ENCODE measurements at places on chromosomes 16 and 17.

DNA sequence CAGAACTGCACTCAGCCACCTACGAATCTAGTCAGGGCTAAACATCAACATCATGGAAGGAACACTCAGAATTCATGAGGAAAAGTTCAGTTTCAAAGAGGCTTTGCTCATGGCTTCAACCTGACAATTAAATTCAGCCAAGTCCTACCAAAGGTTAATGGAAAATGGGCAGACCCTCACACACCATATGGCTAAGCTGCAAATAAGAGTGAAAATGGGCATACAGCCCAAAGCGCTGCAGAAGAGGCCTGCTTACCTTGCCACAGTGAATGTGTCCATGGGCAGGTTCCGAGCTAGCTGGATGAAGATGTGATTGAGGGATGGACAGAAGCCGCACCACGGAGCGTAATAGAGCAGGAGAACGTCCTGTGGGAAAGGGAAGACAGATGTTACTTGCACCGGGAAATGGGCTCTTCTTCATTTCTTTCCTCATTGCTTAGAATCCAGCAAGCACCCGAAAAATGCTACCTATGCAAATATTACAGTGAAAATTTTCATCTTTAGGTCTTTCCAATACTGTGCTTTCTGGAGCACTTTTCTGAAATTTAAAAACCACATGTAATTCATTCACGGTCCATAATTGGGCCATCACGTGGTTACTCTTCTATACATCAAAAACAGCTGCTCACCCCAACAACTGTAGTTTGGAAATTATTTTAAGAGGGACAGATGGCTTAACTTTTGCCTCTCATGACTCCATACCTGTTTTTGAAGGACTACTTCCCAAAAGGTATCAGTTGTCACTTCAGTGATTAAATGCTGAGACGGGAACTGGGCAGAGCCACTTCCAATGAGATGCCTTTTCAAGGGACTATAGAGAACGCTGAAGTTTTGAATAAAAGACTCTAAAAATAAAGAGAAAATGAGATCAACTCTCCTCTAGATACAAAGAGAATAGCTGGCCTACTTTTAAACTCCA is 19.6 kb downstream of the SNN start:
- DNase-seq, result no peak

- no peak for DNase-seq
Observed at GRCh38 chr16:65219786-65220185, 97.9 kb upstream of the CDH11 start.

GRCh38 chr17:10806545-10807262 is 2.8 kb upstream of the TMEM238L start:
- DNase-seq, result no peak

DNA sequence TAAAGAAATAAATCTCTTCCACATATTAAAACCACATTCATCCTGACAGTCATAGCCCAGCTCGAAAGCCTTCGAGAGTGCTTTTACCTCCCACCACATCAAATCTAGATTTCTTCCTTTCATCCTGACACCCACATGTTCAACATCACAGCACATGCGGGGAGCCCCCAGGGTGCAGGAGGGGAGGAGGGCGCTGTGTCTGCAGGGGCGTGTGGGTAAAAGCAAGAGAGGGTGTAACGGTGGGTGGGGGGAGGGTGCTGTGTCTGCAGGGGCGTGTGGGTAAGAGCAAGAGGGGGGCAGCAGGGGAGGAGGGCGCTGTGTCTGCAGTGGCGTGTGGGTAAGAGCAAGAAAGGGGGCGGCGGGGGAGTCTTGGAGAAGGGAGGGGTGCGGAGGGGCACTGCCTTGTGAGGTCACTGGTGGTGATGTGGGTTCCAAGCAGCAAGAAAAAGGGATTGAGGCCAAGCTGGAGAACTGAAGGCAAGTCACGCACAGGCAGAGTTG is 34.7 kb downstream of the ADCY9 start:
- no peak for DNase-seq

DNA sequence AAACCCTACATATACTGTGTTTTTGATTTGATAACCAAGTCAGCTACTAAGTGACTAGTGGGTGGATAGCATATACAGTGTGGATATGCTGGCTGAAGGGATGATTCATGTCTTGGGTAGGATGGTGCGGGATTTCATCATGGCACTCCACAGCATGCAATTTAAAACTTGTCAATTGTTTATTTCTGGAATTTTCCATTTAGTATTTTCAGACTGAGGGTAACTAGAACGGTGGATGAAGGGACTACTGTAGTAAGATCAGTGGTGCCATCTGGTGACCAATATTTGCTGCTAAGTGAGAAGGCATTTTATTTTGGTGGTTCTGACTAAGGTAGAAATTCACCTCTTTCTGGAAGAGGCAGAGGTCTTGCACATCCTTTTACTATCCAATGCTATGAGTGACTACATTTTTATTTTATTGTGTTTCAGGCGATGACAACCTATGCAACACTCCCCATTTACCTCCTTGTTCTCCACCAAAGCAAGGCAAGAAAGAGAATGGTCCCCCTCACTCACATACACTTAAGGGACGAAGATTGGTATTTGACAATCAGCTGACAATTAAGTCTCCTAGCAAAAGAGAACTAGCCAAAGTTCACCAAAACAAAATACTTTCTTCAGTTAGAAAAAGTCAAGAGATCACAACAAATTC is 3.1 kb downstream of the CDC6 start:
- DNase-seq, result no peak

- DNase-seq, result no peak
Observed at GRCh38 chr17:17220529-17220928, 14.4 kb upstream of the PLD6 start.

DNA sequence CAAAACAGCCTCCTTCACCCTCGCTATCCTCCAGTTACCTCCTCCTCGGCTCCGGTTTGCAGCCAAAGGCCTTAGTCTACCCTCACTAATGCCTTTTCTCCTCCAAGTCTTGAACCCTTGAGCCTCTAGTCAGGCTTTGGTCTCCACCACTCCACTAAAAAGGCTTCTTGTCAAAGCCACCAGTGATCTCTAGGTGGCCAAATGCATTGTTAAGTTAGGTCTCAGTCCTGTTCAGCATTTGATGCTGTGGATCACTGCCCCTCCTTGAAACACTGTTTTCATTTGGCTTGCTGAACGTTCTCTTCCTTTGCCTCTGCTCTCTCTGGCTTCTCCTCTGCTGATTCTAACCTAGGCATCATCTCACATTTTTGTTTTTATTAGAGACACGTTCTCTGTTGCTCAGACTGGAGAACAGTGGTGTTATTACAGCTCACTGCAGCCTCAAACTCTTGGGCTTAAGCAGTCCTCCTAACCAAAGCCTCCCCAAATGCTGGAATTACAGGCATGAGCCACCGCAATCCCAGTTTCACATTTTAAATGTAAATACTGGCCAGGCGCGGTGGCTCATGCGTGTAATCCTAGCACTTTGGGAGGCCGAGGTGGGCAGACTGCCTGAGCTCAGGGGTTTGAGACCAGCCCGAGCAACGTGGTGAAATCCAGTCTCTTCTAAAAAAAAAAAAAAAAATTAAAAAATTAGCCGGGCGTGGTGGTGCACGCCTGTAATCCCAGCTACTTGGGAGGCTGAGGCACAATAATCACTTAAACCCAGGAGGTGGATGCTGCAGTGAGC is 1.1 kb downstream of the SGF29 start:
- no peak for DNase-seq

DNA sequence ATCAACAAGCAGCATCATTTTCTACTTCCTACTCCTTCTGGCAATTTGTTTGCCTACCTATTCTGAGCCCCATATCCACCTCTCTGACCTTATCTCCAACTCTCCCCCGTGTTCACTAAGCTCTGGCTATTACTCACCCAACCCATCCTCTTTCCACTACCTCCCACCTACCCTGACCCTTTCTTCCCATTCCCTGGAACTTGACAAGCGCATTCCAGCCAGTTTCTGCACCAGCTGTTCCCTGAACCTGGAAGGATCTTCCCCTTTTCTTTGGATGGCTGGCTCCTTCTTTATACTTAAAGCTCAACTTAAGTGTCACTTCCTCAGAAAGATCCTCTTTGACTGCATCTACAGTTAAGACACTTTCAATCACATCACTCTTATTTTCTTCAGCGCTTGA is 2.2 kb downstream of the DCUN1D3 start:
- no peak for DNase-seq

- DNase-seq, result no peak
Observed at GRCh38 chr16:49754495-49755312, 101.2 kb downstream of the ZNF423 start.

GRCh38 chr16:88844419-88845036 is 12.2 kb downstream of the GALNS start:
- no peak for DNase-seq

DNA sequence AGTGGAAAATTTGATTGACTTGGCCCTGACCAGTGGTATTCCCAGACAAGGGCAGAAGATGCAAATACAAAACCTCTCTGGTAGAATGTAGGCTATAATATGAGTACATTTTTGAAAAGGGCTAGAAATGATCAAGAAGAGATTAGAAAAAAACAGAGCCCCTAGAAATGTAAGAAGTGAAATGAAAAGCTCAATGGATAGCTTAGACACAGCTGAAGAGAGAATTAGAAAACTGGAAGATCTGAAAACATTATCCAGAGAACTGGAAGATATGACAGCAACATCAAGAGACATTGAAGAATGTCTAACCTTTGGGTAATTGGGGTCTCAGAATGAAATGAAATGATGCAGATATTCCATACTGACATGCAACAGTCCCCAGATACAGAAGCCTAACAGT is 105.2 kb upstream of the ZNF750 start:
- DNase-seq, result no peak

- DNase-seq, result no peak
Observed at GRCh38 chr17:47275245-47275984, 21.8 kb downstream of the ITGB3 start.

DNA sequence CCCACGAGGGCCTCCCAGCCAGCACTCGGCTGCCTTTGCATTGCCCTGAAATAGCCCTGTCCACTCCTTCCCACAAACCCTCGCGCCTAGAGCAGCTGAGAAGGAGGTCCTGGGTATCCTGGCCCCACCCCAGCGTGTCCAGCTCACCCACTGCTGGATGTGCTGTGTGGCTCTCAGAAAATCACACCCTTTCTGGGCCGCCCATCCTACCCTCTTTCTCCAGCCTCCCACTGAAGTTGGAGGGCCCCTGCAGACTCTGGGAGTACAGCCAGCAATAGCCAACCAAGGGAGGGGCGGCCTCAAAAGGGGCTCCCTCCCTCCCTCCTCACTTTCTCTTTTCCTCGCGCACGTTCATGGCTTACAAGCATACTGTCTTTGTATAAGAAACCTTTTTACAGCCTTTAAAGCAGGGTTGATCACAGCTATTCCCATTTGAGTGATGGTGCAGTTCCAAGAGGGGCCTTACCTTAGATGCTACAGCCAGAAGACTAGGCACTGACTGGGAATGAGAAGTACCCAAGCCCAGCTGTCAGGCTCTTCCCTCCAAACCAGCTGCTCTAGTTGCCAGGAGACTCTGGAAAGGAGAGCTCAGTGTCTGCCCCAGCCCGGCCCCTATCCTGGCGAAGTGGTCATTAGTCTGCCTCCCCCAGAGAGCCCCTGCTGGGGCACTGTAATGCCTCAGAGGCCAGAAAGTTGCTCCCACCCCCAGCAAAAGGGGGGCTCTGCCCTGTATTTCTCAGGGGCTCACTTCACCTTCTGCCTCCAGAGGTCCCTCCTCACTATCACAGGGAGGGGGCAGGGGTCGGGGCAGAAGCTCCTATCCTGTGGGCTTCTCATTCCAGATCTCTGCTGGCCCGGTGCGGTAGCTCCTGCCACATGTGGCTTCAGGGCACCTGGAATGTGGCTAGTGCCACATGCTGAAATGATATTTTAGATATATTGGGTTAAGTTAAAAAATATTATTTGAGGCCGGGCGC is 38.1 kb downstream of the DCAKD start:
- DNase-seq, result no peak

DNA sequence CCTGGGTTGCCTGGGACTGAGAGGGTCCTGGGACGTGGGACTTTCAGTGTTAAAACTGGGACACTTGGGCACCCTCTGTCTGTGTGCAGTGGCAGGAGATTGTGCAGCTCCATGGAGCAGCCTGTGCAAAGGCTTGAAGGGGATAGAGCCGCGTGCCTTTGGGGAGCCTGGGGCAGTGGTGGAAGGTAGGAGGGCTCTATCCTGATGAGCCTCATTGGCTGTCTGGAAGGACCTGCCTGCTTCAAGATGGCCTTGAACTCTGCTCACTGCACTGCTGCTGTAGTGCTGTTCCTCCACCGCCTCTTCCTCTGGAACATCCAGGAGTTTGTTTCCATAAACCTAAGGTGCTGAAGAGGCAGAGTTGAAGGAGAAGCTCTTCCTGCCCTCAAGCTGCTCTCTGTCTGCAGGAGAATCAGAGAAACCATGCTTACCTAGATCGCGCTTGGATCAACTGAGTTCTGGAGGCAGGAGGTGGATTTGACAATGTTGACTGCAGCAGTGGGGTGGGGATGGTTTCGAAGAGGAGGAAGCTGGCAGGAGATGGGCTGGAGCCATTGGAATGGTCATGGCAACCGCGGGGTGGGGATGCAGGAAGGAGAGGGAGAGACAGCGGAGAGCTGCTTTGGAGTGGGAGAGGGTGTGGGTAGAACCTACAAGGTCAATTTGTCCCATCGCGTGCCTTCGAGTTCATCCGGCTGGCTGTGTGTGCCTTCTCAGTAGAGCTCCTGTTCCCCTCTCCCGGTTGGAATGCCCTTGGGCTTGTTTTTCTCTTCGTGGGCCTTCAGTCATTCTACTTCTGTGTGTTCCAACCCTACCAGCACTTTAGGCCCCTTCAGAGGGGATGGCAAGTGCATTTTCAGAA is 3.7 kb downstream of the RMI2 start:
- DNase-seq, result no peak

GRCh38 chr17:43383372-43383771 is 15.4 kb upstream of the ARL4D start:
- no peak for DNase-seq

- DNase-seq, result no peak
Observed at GRCh38 chr17:27560668-27561067, 70.3 kb upstream of the LGALS9 start.

GRCh38 chr16:8736123-8736668 is 61.2 kb downstream of the TMEM186 start:
- DNase-seq, result no peak

DNA sequence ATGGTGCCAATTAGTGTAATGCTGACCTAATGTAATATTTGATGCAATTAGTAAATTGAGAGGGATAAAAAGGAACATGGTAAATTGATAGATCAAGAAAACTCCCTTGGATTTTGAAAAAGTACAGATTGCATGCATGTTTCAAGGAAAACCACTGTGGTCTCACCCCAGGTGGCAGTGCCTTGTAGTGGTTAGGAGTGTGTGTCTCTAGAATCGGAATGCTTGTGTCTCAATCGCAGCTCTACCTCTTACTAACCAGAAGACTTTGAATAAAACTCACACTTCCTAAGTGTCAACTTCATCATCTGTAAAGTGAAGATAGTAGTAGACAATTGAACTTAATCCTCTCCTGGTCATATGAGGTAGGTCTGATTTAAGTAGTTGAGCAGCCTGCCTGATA is 128.9 kb upstream of the GOT2 start:
- DNase-seq, result no peak

GRCh38 chr16:28294201-28294600 is 1.9 kb downstream of the SBK1 start:
- no peak for DNase-seq

- DNase-seq, result no peak
Observed at GRCh38 chr17:4764595-4764994, 7.1 kb upstream of the TM4SF5 start.
